Vagina (tissue), 2 donors: ENCODE measurements at places on chromosomes 13 and 19.

DNA sequence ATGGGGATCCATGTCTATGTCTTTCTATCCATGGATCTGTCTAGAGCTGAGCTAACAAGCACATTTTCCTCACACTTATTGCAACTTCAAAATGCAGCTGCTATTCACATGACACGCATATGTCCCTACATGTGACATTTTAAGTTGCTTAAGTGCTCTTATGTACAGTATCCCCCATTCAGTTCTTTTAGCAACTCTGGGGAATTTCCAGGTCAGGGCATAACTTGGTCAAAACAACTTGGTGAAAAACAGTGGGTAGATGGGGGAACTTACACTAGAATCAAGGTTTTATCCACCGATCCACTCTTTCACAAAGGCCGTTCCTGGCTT is 73.0 kb downstream of the COL4A1 start:
- DNase-seq: no peak

DNA sequence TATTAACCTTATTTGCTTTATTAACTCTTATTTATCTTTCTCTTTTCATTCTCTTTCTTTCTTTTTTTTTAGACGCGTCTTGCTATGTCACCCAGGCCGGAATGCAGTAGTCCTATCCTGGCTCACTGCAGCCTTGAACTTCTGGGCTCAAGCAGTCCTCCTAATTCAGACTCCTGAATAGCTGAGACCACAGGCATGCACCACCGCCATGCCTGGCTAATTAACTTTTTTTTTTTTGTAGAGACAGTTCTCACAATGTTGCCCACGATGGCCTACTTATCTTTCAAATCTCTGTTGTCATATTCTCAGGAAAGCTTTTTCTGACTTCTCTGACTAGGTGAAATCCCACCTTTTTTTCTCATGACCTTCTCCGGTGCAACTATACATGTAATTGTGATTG is 7.8 kb upstream of the SPRY2 start:
- DNase-seq: no peak

DNA sequence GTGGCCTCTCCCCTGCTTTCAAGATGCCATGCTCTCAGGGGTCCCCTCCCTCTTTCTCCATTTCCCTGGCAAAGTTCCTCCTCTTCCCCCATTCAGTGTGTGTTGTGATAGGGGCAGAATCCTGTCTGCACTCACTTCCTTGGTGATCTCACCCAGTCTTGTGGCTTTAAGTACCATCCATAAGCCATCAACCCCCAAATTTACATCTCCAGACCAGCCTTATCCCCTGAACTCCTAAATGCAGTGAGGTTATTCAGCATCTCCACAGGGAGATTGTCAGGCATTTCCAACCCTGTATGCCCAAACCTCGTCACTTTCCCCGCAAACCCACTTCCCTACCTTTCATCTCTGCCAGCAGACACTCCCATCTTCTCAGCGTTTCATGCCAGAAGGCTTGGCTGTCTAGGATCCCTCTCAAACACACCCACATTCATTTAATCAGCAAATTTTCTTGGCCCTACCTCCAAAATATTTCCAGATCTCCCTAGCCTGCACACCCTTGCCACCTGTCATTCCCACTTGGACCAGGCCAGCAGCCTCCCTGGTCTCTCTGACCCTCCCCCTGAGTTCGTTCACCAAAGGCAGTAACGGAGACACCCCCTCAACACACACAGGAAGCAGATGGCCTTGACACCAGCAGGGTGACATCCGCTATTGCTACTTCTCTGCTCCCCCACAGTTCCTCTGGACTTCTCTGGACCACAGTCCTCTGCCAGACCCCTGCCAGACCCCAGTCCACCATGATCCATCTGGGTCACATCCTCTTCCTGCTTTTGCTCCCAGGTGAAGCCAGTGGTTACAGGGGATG is at the start of gene HCST:
HCST (plus strand) TSS at position 676 of the 808 bp plus-strand sequence; CDS start at position 741, 65 bp downstream.
- no peak for DNase-seq

DNA sequence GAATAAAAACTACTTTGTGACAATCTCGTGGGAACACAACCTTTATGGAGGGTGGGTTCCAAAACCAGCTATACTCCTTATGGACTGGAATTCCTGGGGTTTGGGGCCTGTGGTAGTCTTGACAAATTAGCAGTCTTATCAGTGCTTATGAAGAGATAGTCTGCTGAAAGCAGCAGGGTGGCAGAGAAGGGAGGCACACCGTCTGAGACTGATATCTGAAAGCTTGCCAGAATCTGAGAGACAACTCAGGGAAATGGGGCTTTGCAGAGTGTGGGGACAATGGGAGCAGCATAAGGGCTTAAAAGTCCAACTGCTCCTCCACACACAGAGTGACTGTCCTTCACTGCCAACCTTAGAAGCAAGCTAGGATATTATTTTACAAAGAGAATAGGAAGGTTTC is 95.9 kb downstream of the UGGT2 start:
- no peak for DNase-seq

- DNase-seq: no peak
These were observed 87.2 kb downstream of the SLC7A1 start for GRCh38 chr13:29508130-29508875.

DNA sequence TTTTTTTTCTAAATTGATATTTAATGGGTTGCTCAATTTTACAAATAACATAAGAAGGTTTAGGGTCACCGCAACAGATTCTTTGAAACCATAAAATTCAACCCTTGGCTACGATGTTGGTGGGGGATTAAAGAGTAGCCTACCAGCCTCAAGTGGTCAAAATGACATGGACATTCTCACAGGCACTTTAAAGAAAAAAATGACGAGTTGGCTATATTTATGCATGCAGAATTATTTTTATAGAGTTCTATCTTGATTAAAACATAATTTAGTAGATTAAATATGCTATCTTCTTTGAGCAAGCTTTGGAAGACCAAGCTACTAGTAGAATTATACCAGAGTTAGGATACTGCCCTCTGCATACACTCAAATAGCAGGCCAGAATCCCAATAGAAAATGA is 293.0 kb downstream of the DCT start:
- no peak for DNase-seq

DNA sequence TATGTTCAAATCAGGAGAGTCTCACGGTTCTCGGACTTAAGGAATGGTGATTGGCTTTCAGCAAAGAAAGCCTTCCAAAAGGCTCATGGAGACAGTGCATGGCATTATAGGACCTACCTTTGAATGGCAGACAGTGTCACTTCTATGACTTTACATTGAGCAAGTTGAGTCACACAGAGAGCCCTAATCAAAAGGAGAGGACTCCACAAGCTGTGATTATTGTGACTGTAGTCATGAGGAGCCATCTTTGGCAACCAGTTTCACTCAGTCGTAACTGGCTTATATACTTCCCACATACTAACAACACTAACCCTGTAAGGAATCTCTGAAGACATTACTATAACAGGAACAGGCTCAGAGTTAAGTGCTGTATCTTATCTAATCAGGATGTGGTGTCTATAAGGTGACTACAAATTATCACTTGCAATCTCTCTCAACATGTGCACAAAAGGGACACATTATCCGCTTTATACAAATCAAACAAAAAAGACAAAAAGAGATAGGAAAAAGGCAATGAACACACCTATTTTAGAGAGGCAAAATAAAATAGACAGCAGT is 6.1 kb downstream of the LGALS14 start:
- DNase-seq: no peak

- no peak for DNase-seq
These were observed 81.5 kb downstream of the RYR1 start for GRCh38 chr19:38514812-38515633.

DNA sequence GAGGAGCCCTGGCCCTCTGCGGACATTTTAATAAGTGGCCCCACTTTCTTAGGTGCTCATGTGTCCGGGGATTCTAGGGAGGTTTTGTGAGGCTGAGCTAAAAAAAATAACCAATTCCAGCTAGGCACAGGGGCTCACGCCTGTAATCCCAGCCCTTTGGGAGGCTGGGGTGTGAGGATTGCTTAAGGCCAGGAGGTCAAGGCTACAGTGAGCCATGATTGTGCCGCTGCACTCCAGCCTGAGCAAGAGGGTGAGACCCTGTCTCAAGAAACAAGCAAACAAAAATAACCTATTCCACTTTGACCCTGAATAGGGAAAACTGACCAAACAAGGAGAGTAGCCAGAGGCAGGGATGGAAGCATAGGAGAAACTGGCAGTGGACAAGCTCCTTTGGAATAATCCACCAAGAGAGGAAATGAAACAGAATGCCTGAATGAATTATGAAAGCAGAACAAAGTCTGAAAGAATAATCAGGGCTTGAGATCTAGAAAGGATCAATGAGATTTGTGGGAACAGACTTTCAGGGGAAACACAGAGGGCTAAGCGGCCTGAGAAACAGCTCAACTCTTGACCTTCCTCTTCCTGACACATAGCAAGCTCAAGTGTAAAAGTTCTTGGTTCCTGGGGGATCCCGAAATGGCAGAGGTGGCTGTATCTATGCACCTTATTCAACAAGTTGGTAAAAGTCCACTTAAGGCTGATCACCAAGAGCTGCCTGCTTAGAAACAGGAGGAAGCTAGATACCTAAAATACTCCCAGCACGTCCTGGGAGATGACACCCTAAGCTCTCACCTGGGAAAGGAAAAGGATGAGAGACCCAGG is 30.1 kb upstream of the FFAR2 start:
- no peak for DNase-seq
